ENCODE measurements at places on chromosomes 16 and 17.

- no peak for DNase-seq
- H3K4me3 ChIP-seq: peak overlapping the region; percentile 27
Observed at GRCh38 chr17:68794636-68795434, 160.4 kb downstream of the ABCA8 start.

GRCh38 chr17:4576729-4577322 lies 7.5 kb upstream of the SMTNL2 start:
- no peak overlapping the region for H3K27ac ChIP-seq
- H3K27me3 ChIP-seq: peaks cover 31% of the 10 kb centered on the region

- no peaks in the 10 kb centered on the region for H3K4me1 ChIP-seq
- no peak for DNase-seq
- peaks cover 59% of the 10 kb centered on the region for H3K36me3 ChIP-seq
- no peak overlapping the region for H3K27ac ChIP-seq
- no peaks in the 10 kb centered on the region for H3K27me3 ChIP-seq
Observed at GRCh38 chr16:80631581-80631980, 90.8 kb downstream of the DYNLRB2 start.

DNA sequence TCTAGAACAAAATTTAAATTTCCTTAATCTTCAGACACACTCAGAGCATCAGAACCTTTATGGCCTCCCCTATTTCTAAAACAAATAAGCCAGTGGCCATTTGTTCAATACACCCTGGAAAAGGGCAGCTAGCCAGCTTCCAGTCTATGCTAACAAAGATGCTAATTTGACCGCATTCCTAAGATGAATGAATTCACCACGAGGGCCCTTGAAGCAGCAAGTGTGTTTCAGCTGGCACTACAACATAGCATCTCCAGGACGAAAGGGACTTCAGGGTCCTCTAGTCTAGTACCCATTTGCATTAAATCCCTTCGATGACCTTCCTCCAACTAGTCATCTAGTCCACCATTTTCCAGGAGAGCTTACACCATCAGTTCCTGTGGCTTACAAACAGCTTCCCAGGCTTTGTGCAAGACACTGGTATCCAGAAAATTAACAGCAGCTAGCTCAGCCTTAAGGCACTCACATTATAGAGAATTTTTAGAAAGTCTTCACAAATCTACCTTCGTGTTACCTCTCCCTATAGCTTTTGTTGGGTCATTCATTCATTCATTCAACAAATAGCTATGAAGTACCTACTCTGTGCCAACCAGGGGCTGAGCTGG lies 10.9 kb downstream of the KRT37 start:
- peaks cover 8% of the 10 kb centered on the region for H3K27me3 ChIP-seq
- peaks cover 6% of the 10 kb centered on the region for H3K4me1 ChIP-seq
- H3K27ac ChIP-seq: no peak overlapping the region
- no peak for DNase-seq

DNA sequence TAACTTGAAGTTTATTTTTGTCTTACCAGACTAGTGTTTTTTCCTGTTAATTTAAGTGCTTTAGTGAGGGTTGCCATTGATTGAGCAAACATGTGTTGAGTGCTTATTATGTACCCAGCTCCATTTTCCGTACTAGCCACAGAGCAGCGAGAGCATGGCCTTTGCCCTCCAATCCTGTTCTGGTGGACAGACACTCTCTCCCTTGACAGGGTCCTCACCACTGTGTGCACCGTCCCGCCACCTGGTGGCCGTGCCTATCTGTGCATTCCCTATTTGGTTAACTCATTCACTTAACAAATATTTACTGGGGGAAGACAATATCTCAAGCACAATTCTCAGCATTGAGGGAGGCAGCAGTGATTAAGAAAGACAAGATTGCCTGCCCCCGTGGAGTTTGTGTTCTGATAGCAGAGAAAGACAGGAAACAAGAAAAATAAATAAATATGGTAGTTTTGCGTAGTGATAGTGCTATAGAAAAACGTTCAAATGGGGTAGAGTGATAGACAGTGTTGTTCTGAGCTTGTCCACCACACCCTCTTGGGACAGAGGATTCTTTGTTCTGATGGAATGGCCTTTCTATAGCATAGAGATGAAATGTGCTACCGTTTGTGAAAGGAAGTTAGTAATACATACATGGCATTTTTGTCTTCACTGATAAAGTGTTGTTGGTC lies 13.0 kb downstream of the CDH13 start:
- no peaks in the 10 kb centered on the region for H3K36me3 ChIP-seq
- no peak overlapping the region for H3K4me3 ChIP-seq
- no peak overlapping the region for H3K27ac ChIP-seq
- peak; percentile 64 for DNase-seq
- H3K4me1 ChIP-seq: peaks cover 7% of the 10 kb centered on the region

DNA sequence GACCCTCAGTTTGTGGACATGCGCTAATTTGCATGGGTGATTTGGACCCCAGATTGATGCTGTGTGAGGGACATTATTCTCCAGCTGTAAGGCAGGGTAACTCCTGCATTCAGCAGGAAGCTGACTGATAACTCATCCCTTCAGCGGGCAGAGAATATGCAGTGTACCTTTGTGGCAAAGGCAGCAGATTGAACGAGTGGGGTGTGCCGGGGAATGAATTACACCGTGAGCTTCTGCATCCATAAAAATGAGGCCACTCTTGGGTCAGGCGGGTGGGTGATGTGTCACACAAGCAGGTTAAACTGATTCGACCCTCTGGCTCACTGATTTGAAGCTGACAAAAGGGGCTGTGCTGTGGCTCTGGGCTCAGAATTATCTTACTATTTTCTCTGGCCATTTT lies 128.9 kb upstream of the PMFBP1 start:
- no peaks in the 10 kb centered on the region for H3K36me3 ChIP-seq
- no peaks in the 10 kb centered on the region for H3K4me1 ChIP-seq
- no peaks in the 10 kb centered on the region for H3K27me3 ChIP-seq
- no peak overlapping the region for H3K27ac ChIP-seq

GRCh38 chr16:51731160-51731559 lies 580.1 kb upstream of the SALL1 start:
- H3K36me3 ChIP-seq: no peaks in the 10 kb centered on the region
- H3K4me1 ChIP-seq: no peaks in the 10 kb centered on the region
- DNase-seq: no peak
- no peak overlapping the region for H3K4me3 ChIP-seq
- no peak overlapping the region for H3K27ac ChIP-seq
- H3K27me3 ChIP-seq: no peaks in the 10 kb centered on the region

DNA sequence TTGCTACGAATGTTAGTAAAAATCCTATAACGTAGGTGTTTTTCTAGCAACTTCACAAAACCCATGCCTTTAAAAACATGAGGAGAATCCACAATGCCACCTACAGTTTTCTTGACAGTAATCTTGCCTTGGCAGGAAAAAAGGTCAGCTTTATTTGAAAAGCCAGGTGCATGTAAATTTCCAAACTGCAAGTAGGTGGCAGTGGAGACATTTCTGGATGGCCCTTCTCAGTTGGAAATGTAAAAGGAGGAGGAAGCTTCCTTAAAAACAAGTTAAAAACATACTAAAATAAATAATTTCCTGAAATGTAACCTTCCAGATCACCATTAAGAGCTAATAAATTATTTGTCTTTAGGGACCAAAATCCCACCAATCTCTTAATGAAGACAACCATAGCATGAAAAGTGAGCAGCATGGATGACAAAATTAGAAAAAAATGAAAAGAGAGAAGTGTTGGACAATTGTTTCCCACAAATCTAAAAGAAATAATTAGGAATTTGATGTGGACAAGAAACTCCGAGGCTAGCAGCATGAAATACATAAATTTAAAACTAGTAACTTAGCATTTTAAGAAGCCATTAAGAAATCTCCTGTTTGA lies 152.2 kb downstream of the SNX11 start:
- peaks cover 22% of the 10 kb centered on the region for H3K36me3 ChIP-seq
- no peak for DNase-seq
- no peaks in the 10 kb centered on the region for H3K4me1 ChIP-seq
- no peak overlapping the region for H3K27ac ChIP-seq

DNA sequence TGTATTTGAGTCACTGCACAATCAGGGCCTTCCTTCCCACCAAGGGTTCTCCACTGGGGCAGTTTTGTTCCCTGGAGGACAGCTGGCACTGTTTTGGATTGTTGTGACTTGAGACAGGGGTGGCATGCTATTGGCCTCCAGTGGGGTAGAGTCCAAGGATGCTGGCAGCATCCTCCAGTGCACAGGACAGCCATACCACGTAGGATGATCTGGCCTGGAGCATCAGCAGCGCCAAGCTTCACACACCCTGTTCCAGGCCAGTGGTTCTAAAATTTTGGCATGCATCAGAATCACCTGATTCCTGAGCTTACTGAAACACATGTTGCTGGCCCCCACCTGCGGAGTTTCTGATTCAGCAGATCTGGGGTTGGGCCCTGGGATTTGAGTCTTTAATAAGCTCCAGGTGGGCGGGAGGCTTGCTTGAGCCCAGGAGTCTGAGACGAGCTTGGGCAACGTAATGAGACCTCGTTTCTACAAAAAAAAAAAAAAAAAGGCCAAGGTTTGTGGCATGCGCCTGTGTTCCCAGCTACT lies 83.2 kb downstream of the MGAT5B start:
- H3K27me3 ChIP-seq: no peaks in the 10 kb centered on the region
- no peaks in the 10 kb centered on the region for H3K36me3 ChIP-seq
- no peak overlapping the region for H3K27ac ChIP-seq

DNA sequence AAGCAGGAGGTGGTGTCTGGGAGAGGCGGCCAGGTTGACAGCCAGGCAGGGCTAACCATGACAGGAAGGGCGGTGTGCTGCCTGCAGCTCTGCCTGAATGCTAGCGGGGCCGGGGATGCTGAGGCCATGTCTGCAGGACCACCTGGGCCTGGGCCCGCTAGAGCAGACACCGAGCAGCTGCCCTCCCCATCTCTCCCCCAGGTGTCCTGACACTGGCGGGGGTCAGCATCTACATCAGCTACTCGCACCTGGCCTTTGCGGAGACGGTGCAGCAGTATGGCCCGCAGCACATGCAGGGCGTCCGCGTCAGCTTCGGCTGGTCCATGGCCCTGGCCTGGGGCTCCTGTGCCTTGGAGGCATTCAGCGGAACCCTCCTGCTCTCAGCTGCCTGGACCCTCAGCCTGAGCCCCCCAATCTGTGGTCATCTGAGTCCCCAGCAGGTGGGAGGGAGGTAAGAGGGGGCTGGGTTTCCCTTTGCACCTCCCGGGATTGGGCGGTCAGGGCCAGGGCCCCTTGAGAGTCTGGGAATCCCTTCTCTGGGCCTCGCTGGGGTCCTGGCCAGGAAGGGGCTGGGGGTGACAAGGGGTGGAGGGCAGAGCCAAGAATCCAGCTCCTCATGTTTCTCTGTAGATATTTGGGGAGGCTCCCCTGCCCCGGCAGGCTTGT lies 7.5 kb downstream of the TMEM235 start:
- H3K36me3 ChIP-seq: no peaks in the 10 kb centered on the region
- H3K27me3 ChIP-seq: peaks cover 39% of the 10 kb centered on the region
- no peaks in the 10 kb centered on the region for H3K4me1 ChIP-seq
- H3K27ac ChIP-seq: no peak overlapping the region
- H3K4me3 ChIP-seq: no peak overlapping the region

DNA sequence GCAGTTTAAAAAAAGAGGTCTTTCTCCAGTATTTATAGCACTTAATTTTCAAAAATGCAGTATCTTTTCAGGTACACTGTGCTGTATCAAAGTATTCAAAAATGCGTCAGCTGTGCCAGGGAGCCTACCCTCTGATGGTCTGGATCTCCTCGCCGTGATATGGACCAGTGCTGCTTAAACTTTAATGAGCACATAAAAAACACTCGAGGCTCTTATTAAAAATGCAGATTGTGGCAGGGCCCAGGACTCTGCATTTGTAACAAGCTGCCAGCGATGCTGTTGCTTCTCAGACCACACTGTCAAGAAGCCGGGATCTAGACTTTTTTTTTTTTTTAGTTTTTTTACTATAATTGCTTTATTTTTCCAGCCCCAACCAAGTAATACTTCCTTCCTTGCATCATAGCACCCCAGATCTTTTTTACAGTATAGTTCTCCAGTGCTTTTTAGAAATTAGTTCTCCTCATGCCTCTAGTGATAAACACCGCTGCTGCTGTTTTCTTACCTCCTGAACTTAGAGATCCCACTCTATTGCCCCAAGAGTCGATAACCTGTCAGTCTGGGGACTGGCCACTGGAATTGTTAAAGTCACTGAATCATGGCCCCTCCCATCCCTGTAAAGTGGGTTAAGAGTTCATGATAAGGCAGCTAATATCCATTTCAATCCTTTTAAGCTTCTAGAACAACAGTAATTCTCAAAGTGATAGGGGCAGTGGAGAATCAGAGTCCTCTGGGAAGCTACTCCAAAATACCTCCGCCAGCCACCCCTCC lies 1.6 kb upstream of the SMARCD2 start:
- H3K4me1 ChIP-seq: peaks cover 56% of the 10 kb centered on the region
- H3K27me3 ChIP-seq: peaks cover 8% of the 10 kb centered on the region
- H3K4me3 ChIP-seq: peak overlapping the region; percentile 84
- peak overlapping the region; percentile 98 for H3K27ac ChIP-seq
- no peak for DNase-seq

DNA sequence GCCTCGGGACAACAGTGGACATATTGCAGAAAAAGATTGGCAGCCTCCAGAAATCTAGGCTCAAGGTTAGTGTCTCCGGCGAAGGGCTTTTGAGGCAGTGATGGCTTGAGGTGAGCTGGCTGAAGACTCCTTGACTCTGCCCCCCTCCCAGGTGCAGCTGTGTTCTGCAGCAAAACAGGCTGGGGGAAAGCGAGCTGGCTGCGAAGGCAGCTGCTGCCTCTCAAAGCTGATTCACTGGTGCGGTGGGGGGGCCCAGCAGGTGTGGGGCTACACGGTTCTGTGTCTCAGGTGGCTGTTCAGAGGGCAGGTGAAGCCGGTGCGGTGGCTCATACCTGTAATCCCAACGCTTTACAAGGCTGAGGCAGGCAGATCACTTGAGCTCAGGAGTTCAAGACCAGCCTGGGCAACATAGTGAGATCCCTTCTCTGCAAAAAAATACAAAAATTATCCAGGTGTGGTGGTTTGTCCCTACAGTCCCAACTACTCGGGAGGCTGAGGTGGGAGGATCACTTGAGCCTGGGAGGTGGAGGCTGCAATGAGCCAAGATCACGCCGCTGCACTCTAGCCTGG lies 22.9 kb downstream of the C16orf96 start:
- peaks cover 9% of the 10 kb centered on the region for H3K4me1 ChIP-seq
- no peaks in the 10 kb centered on the region for H3K36me3 ChIP-seq
- no peak overlapping the region for H3K4me3 ChIP-seq
- peaks cover 4% of the 10 kb centered on the region for H3K27me3 ChIP-seq
- DNase-seq: no peak

DNA sequence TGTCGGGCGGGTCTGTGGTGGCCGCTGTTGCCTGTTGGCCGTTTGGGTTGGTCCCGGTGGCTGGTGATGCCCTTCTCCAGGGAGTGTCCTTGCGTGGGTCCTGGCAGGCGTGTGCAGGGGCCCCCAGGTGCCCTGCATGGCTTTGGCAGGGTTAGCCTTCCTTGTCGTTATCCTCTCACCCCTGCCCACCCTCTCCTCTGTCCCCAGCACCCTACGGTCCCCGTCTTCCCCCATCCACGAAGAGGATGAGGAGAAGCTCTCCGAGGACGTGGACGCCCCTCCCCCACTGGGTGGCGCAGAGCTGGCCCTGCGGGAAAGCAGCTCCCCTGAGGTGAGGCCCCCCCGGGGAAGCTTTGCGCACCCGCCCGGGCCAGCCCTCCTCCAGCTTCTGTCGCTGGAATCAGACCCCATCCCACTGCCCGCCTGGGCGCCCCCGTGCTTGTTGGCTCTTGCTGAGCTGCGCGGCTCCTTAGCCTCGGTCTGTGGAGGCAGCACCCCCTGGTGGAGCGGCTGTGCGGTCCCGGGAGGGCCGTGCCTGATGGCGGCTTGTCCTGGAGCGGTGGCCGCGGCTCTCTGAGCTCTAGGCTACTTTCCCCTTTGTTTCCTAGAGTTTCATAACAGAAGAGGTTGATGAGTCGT lies 10.6 kb upstream of the NUDT16L1 start:
- peak overlapping the region; percentile 45 for H3K27ac ChIP-seq
- H3K4me3 ChIP-seq: no peak overlapping the region
- no peaks in the 10 kb centered on the region for H3K27me3 ChIP-seq
- H3K4me1 ChIP-seq: peaks cover 19% of the 10 kb centered on the region
- H3K36me3 ChIP-seq: peaks cover 25% of the 10 kb centered on the region
- DNase-seq: peak; percentile 62

Measured in activated naive CD4-positive, alpha-beta T cell treated with anti-CD3 and anti-CD28 coated beads, Interleukin-2, amount 10 ng/mL, durations not matched to agents 7 days and 5 days (primary cell).